NCI-H1092 (cell line): ENCODE measurements at places on chromosomes 4 and X.

- no peak for DNase-seq
Measured at GRCh38 chr4:86508436-86508835, 85.7 kb upstream of the PTPN13 start.

DNA sequence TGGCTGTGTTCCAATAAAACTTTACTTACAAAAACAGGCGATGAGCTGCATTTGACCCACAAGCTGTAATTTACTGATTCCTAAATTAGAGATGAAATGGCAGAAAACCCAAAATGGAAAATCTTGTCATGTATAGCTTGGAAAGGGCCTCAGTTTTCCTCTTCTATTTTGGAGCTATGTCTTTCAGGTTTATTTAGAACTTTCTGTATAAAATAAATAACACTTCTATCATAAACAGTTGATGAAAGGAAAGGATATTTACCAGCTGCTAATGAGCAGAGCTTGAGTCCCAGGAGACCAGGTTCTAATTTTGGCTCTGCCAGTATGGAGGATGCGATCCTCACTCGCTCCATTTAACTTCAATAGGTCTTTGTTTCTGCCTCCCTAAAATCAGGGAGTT, 213.5 kb downstream of the LDB2 start:
- DNase-seq, result no peak

- no peak for DNase-seq
Measured at GRCh38 chr4:113106108-113106507, 56.7 kb downstream of the ANK2 start.

DNA sequence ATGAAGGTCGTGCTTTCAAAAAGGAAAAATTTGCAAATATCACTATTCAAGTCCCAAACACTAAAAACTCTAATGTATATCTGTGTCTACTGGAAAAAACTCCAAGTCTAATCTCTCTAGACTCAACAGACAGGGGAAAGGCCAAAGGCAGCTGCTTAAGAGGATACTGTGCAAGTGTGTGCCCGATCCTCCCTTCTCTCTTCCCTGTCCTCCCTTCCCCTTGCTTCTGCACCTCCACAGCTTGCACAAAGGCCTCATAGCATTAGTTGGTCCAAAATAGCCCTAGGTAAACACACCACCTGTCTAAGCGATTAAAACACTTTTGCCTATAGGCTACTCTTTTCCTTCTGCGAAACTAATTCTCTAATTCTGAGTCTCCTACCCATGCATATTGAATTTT, 10.6 kb downstream of the C4orf54 start:
- no peak for DNase-seq

DNA sequence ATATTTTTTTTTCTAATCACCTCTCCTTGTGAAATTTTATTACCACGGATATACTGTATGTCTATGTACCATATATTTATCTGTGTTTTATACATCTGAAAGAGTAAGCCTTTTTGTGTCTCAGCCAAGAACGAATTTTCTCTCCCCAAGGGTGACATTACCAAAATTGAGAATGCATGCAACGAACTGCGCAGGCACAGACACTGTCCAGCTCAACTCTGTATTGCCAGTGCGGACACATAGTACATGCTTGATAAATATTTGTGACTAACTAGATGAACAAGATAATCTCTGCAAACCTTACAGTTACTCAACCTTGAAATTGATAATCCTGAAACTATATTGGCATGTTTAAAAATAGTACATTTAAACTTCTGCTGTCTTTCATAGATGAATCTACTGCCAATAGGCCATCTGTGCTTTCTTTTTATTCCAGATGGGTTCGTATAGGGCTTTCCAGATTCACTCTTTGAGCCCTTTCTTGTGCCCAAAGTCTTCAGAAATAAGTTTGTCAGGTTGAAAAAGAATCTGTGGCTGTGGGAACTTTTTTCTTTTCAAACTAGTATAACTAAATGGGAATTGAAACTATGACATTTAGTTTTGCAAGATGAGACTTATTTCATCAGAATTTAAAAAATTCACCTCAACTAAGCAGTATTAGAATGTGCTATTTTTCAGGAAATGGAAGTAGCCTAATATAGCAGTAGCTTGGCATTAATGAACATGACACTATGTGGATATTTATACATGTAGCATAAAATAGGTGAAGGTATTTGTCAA, 38.9 kb downstream of the DTHD1 start:
- DNase-seq, result no peak

- DNase-seq, result no peak
Measured at GRCh38 chrX:53281321-53281822, at the start of gene IQSEC2. Gene IQSEC2, minus strand, starts transcription at chrX:53281584.

DNA sequence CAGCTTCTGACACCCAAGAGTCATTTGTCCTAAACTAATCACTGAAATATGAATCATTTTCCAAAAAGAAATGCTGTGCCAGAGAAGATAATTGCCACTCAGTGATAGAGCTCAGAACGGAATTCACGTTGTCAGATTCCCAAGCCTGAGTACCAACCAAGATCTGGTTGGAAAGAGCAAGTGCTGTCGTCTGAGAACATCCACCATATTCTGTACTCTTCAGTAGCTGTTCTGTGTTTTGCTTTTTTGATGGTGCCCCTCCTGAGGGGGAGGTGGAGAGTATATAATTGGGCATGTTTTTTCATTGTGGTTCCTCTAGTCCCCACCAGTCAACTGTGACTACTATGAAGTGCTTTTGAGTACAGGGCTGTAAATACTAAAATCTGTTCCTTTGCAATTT, 13.2 kb downstream of the RUFY3 start:
- no peak for DNase-seq

- no peak for DNase-seq
Measured at GRCh38 chr4:153789741-153790499, 1.0 kb upstream of the SFRP2 start.

DNA sequence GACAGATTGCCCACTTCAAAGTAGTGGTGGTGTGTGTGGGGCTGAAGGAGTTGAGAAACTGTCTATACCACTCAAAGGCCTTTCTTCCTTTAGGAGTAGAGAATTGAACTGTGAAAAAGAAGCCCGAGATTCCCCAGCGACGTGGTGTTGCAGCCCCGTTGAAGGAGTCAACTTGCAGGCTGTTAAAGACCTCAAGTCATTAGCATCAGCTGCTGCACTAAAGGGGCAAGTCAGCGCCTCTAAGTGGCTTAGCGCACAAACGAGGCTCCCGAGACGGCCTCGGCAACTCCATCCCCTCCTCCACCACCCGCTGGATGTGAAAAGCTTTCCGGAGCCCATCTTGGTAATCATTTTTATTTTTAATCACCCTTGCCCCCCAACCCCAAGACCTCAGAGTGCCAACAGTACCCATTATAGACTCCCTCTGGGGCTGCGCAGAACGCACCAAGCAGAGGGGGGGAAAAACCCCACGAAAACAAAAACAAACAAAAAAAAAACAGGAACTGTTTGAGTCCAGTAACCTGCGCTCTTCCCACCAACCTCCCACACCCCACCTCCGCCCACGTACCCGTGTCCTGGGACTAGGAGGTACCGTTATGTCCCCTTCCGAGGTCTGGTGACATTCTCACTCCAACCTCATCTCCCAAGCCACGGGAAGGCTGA, 913 bp upstream of the PRDM8 start:
- no peak for DNase-seq

- no peak for DNase-seq
Measured at GRCh38 chrX:112857478-112857878, 16.8 kb upstream of the AMOT start.

- DNase-seq, result no peak
Measured at GRCh38 chr4:106323119-106323518, 6.8 kb downstream of the AIMP1 start.

- no peak for DNase-seq
Measured at GRCh38 chr4:54729256-54729655, 71.5 kb downstream of the KIT start.

- DNase-seq, result no peak
Measured at GRCh38 chrX:22378296-22378695, 105.6 kb downstream of the CBLL2 start.
